SHP77 treated with DMSO at 0.1 percent for 48 hours (cell line): ENCODE measurements at places on chromosomes 7 and 10.

DNA sequence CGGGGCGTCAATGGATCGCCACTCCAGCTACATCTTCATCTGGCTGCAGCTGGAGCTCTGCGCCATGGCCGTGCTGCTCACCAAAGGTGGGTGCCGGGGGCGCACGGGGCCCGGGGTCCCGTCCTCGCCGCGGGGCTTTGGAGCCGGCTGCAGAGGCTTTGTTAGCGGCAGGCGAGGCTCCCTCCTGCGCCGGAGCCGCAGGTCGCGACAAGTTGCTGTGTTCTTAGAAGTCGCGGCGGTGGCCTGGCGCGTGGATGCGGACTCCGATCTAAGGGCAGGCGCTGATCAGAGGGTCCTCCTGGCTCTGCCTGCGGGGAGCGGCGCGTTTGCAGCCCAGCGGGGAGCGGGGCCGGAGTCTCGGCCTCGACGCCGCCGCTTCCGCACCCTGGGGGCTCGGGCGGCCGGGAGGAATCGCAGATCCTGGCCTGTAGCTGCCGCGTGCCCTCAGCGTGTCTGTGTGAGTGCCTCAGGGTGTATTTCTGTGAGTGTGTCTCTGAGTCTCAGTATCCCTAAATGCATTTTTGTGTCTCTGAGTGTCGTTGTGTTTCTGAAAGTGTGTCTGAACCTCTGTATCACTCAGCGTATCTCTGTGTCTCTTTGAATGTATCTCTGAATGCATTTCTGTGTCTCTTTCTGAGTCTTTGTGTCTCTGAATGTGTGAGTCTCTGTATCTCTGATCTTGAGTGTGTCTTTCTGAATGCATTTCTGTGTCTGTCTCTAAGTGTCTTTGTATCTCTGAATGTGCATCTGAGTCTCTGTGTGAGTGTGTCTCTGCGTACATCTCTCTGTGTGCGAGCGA lies 766 bp downstream of the BAMBI start:
- DNase-seq: no peak

GRCh38 chr7:44960011-44960580 lies 18.7 kb downstream of the MYO1G start:
- DNase-seq: no peak

GRCh38 chr7:135980665-135981180 lies 3.6 kb upstream of the MTPN start:
- DNase-seq: no peak

DNA sequence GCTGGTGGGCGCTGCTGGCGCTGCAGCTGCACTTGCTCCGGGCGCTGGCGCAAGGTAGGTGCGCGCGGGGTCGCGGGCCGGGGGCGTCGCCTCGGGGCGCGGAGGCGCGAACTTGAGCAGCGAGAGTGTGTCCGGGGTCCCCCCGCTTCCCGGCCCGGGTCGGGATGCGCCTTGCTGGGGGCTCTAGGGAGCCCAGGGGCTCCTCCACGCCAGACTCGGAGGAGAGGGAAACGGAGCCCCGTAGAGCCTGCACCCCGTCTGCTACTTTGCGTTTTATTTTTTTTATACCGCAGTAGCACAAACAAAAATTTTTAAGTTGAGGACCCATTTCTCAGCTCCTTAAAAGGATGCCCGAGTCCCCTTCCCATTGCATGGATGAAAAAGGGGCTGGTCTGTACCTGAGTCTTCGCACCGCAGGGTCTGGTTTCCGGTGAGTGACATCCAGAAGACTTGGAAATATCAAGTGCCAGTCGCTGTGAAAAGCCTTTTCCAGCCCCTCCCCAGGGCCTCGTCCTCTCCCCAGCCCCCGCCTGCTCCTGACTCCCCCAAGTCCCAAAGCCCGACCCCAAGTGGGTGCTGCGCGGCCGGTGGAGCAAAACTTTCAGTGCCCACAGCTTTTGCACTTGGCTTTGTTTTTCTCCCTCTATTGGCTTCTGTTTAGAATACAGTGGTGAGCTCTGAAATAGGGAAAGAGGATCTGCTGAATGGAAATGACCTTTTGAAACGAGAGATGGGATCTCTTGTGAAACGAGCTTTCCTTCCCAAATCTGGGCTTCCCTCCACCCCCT lies 973 bp downstream of the SDK1 start:
- peak; percentile 17 for DNase-seq

DNA sequence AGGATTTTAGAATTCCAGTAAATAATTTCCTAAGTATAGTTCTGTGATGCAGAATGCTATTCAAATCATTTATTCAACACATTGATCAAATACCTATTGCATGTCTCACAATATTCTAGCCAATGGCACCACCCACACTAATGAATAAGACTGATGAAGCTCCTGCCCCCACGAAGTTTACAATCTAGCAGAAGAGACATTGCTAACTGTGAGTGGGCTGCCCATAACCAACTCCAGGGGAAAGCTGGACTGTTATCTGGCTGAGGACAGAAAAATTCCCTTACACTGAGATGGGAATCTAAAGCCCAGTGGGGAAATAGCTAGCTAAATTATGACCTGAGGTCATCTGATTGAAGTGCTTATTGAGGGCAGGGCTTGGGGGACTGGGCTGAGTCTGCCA lies 128.8 kb upstream of the LYZL2 start:
- DNase-seq: no peak

DNA sequence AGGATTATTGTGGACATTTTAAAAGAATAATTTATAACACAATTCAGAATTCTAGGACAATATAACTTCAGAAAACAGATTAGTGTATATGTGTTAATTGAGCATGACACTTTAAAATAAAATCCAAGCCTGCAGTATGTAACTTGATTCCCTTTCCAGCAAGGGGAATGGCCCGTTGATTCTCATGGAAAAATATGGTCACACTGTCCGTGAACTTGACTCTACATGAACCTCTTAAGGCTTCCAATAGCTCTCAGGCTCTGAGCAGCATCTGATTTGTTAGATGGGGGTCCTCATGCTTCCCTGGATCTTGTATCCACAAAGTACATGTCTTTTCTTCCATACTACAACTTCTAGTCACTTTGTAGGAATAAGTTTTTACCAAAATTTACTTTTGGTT lies 85.5 kb upstream of the AKR1E2 start:
- no peak for DNase-seq

GRCh38 chr7:68476966-68477365 lies 1121.3 kb upstream of the AUTS2 start:
- DNase-seq: no peak

- DNase-seq: no peak
Measured at GRCh38 chr7:100426516-100426915, 2.0 kb downstream of the ZCWPW1 start.

DNA sequence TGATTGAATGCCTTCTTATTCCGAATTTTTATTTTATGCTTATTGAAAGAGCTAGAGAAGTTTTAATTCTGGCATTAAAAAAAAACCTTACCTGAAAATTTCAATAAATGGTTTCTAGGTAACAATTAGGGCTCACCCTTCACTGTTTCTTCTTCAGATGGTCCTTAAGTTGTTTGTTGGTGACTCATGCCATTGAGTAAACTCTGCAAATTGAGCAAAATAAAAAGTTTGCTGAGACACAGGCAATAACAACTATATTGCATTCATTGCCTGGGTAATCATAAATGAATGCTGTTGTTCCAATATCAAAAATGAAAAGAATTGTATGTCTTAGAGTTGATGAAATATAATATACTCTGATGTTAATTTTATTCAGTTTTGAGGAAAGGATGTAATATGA lies 300.3 kb downstream of the CDK14 start:
- DNase-seq: no peak

- DNase-seq: no peak
Measured at GRCh38 chr7:149666360-149666945, 106.9 kb downstream of the ZNF467 start.

DNA sequence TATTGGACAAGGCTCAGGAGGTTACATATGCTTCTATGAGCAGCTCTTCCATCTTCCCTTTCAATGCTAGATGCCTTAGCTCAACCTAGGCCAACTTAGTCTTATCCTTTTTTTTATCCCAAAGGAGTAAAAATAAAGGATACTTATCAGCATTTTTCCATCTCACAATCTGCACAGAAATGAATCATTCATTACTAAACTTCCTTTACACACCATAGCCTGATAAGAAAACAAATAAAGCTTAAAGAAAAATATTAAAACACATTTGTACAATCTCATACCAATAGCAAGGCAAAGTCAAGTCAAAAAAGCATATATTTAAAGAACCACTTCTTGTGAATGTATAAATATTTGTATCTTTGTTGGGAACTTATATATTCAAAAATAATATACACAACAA lies 407.4 kb downstream of the GRM8 start:
- no peak for DNase-seq

DNA sequence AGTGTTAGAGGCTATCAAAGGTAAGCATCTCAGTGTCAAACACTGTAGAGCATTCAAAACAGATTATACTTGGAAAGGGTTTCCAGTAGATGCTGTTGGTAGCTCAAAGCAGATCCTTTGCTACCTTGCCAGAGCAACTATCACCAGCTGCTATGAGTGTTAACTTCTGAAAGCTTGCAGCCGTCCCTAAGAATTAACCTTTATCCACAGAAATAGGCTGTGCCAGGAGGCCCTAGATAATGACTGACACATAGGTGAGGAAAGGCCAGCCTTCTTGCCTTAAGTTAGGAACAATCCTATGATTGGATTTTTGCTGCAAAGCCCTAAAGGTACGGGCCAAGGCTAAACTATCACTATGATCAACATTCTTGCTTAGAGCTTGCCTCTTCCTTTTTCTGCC lies 263.2 kb downstream of the DGKB start:
- DNase-seq: peak; percentile 31

DNA sequence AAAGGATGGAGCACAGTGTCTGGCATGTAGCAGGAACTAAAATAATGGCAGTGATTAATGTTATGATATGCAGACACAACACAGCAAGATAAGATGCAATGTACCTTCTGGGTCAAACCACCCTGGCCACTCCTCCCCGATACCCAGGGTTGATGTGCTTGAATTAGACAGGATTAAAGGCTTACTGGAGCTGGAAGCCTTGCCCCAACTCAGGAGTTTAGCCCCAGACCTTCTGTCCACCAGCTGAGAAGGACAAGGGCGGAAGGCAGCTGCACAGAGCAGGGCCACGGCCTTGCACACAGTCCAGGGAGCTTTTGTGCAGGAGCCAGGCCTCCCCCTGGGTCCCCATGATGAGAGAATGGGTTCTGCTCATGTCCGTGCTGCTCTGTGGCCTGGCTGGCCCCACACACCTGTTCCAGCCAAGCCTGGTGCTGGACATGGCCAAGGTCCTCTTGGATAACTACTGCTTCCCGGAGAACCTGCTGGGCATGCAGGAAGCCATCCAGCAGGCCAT lies at the start of gene RBP3:
Gene RBP3, plus strand, starts transcription at position 226 of the 514 bp plus-strand sequence. Its CDS starts 122 bp downstream, at position 348.
- no peak for DNase-seq

- no peak for DNase-seq
Measured at GRCh38 chr7:40697653-40698052, 562.8 kb downstream of the SUGCT start.

DNA sequence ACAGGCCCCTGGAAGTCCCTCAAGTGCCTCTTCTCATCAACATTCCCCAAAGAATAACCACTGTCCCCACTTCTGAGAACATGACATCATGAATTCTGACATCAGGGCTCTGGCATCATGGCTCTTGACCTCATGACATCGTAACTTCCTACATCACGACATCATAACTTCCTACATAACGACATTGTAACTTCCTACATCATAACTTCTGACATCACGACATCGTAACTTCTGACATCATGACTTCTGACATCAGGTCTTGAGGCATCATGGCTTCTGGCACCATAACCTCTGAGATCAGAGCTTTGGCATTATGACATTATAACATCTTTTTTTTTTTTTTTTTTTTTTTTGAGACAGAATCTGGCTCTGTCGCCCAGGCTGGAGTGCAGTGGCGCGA lies 66.7 kb upstream of the FAM20C start:
- no peak for DNase-seq

- peak; percentile 42 for DNase-seq
Measured at GRCh38 chr10:43671659-43672531, 23.2 kb upstream of the ZNF32 start.

DNA sequence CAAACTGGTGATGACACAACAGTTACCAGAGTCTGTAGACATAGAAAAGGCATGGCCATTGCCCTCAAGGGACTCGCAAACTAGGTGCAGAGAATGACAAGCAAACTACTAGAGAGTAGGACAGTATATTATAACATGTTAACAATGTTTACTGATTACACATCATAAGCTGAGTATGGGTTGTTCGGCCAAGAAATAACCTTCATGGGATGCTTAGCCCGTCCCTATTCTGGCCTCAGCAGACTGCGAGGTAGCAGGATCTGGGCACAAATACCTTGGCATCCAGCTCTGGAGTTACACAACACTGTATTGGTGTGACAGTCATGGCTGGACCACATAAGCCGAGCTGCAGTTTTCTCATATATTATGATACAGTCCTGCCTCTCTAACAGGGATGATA lies 51.4 kb downstream of the ABCB4 start:
- DNase-seq: no peak

GRCh38 chr7:34327681-34328080 lies 330.3 kb upstream of the NPSR1 start:
- no peak for DNase-seq
